NCI-H226 (cell line): ENCODE measurements at places on chromosomes 11 and 22.
A peak's percentile ranks its signal among the peaks of the same experiment; 100 is the strongest.

DNA sequence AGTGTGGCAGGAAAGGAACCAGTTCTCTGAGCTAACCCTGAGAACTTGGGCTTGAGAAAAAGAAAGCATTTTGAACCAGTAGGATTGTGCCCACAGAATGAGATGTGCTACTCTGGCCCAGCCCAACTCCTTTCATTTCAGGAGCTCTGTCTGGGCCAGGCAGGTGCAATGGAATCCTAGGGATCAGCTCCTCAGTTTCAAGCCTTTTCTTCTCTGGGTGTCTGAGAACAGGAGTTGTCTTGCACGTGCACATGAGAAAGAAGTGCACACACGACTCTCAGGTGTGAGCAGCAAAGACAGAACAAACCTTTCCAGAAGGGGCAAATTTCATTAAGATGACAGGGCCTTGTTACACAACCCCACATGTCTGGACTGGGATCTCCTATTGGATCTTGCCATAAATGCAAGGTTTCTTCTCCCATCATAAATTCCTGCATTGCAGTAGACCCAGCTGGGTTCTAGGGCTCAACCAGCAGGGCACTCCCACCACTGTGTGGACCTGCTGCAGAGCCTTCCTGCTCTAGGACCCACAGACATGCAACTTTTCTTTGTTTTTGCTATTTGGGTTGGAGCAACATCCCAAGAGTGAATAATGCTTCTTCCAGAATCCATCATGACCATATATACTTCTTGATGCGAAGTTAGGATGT, 24.5 kb upstream of the GGTLC2 start:
- no peak for DNase-seq

- DNase-seq, result no peak
These were observed 12.4 kb downstream of the SLC25A18 start for GRCh38 chr22:17575681-17576080.

DNA sequence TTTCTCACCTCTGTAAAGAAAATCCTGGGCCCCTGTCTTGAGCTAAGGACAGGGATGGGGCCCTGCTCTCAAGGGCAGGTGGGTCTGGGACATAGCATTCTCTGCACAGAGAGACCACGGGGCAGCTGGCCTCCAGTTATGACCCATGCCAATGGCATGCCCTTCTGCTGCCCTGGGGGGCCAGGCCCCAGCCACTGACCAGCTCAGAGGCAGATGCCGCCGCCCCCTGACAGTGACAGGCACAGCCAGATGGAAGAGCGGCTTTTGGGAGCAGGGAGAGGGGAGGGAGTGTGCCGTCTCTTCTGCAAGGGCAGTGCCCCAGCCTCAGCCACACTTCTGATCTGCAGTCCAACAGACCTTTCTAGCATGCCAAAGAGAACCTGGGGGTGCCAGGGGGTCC, 114.8 kb upstream of the NAV2 start:
- DNase-seq, result peak; percentile 34

GRCh38 chr11:86148345-86148747, 79.5 kb upstream of the PICALM start:
- DNase-seq, result no peak
